ENCODE measurements at places on chromosomes 3 and 15.

GRCh38 chr15:51200792-51201191, 106.1 kb upstream of the TNFAIP8L3 start:
- DNase-seq, result no peak

GRCh38 chr3:31934018-31934417, 47.0 kb downstream of the OSBPL10 start:
- no peak for DNase-seq

DNA sequence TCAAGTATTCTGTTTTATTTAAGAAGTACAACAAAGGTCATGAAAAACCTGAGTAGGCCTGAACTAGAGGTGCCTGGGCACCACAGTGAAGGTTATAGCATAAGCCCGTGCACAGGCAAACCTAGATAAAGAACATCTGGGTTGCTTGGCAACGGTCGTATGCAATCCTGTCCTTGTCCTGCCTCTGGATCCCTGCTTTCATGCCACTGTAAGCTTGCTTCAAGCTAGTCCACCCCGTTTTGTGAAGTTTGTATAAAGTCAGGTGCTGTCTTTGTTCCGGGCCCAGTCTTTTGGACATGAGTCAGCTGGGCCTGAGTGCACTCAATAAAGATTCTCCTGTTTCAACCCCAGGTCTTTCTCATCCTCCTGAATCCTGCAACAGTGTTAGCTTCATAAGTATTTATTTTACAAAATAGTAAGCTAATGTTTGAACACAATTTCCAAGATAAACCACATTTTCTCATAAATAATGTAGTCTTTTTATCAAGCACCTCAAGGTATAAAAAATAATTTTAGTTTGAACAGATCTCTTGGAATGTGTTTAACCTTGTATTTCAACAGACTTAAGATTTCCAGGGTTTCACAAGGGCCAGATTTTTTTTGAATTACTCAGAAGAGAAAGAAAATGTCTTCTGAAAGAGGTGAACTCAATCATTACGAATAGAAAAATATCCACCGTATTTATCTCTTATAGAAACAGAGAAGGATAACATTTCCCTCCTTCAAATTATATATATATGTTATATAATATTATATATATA, 14.3 kb upstream of the SLC9C1 start:
- DNase-seq, result no peak

- DNase-seq, result no peak
Measured at GRCh38 chr3:95718168-95718567, 1096.2 kb upstream of the EPHA6 start.

DNA sequence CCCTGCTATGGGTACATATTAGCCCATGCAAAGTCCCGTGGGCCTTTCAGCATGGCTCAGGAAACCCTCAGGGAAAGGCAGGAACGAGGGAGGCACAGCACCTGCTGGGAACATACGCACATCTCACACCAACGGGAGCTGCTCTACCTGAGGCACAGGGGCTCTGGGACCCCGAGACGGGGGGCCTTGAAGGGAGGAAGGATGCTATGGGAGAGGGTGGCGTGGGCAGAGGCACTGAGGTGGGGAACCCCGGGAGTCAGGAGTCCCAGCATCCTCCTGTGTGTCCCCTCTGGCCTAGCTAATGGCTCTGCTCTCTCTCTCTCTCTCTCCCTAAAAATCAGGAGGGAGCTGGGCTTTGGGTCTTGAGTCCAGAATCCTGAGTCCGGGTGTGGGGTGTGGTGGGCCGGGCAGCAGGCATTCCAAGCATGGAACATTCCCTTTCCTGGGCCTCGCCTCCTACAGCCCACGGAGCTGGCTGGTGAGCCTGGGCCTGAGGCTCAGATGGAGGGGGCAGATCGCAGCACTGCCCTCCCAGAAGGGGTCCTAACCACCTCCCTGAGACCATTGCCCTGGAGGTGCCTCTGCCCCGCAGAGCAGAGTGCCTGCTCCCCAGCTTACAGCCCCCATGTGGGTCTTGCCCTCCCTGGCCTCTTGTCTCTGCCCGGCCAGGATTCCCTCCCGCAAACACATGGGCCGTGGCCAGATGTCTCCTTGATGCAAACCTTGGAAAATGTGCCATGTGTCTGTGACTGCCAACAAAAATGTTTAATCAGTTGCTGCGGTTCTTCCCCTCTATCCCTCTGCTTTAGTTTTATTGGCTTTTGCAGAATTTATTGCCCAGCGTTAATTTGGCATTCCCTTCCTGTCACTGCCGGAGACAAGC, 101.6 kb downstream of the TMEM266 start:
- no peak for DNase-seq

GRCh38 chr3:107545680-107546120, 22.9 kb downstream of the BBX start:
- no peak for DNase-seq

- DNase-seq, result no peak
Measured at GRCh38 chr3:2061360-2061759, 37.3 kb upstream of the CNTN4 start.

- no peak for DNase-seq
Measured at GRCh38 chr3:102378216-102378615, 56.6 kb upstream of the ZPLD1 start.

DNA sequence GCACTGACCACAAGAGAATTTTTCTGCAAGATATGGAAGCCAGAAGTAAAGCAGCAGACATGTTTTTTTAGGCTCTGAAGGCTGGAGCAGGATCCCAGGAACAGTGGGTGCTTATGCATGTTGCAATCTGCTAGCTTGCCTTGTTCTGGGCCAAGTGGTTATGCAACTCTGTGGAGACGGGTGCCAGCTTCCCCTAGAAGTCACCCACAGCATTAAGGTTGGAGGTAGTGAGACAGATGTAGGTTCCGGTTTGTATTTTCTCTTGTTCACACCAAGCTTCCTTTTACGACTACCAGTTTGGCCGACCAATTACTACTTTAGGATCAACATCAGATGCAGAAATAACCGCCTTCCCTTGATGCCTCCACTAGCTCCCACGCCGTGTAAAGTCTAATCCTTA, 11.1 kb downstream of the DPH3 start:
- DNase-seq, result no peak

- no peak for DNase-seq
Measured at GRCh38 chr3:178054471-178054870, 481.8 kb upstream of the KCNMB2 start.

DNA sequence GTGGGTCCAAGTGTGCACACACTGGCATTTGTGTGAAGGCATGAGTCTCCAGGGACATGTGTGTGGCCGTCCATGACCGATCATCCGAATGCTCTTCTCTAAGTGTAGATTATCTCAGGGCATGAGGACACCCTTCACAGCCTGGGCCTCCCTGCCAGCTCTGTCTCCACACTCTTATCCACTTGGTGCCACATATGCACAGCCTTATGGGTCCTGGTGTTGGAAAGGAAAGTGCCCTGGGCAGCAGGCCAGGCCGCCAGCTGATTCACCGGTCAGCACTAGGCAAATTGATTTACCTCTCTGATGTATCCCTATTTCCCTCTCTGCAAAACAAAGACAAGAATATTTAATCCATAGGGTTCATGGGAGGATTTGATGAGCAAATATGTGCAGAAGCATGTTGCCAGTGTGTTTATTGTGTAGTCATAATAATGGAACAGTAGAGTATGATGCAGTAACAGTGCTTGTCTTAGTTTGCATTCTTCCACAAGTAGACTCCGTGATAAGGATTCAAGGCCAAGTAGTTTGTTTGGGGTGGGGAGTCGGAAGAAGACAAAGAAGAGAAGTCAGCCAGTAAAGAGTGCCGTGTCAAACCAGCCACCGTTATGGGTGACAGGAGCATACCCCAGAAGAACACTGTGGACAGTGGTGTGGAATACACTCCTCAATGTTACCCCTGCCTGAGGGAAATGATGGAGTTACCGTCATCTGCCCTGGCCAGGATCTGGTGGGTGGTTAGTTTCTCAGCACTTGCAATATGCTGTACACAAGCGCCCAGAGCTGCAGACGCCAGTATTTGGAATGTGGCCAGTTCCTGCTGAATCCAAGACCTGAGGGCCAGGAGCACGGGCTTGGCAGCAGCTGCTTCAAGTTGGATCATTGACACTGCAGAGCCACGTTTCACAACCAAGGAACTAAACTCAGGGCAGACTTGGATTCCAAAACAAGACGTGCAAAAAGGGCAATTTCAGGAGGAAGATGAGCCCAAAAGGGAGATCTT, 85.1 kb downstream of the MTHFS start:
- no peak for DNase-seq

DNA sequence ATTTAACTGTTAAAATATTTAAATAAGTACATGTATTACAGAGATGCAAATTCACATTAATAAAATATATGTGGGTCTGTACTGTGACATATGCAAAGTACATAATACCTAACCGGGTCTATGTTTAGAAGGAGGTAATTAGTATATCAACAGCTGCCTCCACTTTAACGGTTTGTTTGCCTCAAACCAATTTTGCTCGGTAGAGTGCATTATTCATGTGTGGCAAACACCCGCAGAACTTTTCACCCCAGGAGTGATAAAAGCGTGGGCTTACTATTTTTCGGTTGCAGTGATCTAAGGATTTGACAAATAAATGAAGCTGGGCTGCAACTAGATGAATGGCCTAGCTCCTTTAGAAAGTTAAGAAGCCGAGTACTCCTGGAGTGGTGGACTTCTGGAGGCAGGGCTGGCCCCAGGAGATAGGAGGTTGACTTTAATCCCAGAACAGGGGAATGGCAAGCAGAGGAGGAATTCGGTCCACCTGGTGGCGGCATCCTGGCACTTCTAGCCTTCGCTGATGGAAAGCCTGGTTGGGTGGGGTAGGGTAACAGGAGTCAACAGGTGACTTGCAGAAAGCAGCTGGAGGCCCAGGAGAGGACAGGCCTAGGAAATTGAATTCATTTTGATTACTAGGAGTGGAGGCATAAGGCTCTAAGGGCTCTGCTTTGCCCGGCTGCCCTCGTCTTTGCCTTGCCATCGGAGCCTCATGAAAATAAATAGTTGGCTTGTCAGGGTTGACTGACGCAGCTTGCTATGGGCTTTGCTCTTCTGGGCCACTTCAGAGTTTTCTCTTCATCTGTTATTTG, 2.4 kb downstream of the SLCO3A1 start:
- DNase-seq, result no peak

DNA sequence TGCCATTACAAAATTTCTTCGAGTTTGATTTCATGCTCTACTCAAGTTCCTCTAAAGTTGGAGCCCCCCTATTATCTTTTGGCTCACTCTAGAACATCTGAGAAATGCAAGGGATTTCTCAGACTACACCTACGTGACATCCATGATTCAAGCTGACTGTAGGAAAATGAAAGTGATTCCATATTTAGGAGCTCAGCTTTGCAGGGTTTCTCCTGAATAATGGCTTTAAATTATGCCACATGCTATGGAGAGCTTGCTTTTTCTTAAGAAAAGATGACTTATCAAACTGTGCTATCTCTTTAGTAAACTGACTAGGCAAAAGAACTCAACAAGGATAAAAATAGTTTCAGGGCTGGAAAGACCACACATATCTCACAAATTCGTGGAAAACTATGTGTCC, 292.1 kb downstream of the LSAMP start:
- DNase-seq, result no peak
